Cardiac fibroblast (primary cell): ENCODE measurements at places on chromosomes 4 and X.

DNA sequence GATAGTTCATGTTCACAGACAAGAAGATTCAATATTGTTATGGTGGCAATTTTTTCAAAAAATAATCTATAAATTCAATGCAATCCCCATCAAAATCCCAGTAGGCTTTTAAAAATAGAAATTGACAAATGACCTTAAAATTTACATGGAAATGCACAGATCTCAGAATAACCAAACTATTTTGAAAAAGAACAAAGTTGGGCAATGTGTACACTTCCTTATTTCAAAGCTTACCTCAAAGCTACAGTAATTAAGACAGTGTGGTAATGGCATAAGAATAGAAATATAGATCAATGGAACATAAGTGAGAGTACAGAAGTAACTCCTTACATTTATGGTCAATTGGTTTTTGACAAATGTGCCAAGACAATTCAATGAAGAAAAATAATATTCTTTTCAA, 39.0 kb downstream of the FRMD7 start:
- no peak for DNase-seq

DNA sequence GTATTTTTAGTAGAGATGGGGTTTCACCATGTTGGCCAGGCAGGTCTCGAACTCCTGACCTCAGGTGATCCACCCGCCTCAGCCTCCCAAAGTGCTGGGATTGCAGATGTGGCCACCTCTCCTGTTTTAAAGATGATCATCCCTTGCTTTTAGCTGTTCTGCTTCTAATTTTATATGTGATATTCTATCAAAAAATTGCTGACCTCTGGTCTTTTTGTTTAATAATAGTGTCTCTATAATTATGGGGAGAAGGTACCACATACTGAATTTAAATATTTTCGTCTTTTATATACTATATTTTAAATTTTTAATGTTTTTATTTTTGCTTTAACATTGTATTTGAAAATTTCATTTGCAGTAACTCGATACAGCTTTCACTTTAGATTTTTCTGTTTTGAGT, 15.6 kb downstream of the USP9X start:
- no peak for DNase-seq

GRCh38 chr4:27807207-27807606, 946.6 kb downstream of the STIM2 start:
- no peak for DNase-seq

DNA sequence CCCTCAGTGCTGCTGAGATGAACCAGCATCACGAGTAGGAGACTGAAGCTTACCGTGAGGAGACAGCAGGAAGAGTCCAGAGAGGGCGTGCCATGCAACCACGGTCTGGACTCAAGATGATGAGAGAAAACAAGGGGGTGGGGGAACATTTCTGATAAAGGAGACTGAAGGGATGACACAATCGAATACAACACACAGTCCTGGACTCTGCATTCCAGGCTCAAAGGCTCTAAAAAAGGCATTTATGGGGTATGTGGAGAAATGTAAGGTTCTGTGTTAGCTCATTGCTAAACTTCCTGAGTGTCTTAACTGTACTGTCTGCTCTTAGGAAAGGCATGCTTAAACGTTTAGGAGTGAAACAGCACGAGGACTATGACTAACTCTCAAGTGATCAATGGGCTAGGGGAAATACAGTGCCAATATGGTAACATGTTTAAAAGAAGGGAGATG, 20.6 kb upstream of the IRAK1 start:
- DNase-seq: peak; percentile 83

- DNase-seq: no peak
Observed at GRCh38 chr4:111208970-111209369, 586.1 kb upstream of the PITX2 start.

- no peak for DNase-seq
Observed at GRCh38 chrX:13373027-13373426, 53.2 kb upstream of the ATXN3L start.

DNA sequence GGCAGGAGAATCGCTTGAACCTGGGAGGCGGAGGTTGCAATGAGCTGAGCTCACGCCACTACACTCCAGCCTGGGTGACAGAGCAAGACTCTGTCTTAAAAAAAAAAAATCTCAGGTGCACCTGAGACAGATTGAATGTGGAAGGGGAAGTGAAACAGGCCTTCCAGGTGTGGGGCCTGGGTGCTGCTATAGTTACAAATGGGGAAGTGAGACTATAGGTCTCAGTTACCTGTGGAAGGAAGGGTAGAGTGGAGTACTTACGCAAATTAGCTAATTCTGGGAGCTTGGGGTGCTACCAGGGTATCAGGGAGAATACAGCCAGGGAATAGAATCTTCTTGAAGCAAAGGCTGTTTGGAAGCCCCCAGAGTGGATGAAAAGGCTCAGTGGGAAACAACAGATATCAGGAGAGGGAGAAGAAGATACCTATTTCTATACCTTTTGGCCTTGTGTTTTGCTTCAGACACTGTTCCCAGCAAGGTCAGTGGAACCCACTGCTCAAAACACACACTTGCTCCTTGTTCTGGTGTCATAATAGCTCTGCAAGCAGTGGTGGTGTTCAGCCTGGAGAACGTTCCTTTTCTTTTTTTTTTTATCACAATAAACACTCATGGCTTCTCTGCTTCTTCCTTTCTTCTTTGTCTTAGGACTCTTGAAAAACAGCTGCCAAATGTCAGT, 7.0 kb downstream of the CD38 start:
- DNase-seq: no peak

DNA sequence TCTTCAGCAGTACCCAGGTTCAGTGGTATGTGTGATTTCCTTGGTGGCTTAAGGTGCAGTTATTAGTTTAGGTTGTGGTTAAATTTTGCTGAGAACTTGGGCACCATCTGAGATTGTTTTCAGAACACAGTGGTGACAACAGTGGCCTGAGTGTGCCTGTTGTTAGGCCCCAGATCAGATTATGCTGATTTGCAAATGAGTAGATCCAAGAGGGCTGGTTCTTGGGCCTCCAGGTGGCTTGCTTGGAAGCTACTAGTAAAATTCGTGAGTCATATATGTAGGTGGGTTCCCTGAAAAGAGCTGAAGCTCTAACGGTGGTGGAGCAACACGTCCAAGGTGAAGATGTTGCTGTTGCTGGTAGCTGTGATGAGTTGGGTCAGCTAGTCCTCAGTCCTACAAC, 2619.6 kb downstream of the PCDH7 start:
- no peak for DNase-seq

DNA sequence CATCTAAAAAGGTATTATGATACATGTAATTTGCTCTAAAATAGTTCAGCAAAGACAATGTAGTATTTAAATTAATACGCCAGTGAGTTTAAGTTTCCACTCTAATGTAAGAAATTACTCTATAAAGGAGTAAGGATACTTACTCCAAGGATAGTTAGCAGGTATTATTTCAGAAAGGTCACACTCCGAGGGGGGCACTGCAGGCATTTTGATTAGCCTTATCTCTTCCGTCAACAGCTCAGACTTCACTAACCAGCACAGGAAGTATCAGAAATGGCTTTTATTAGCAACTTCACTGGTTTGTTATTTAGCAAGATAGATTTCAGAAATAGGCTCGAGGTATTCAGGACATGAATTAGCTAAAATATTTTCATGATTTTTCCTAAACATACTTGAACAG, 127.0 kb downstream of the COX18 start:
- DNase-seq: no peak

GRCh38 chr4:126221717-126222340, 907.1 kb downstream of the FAT4 start:
- DNase-seq: no peak

DNA sequence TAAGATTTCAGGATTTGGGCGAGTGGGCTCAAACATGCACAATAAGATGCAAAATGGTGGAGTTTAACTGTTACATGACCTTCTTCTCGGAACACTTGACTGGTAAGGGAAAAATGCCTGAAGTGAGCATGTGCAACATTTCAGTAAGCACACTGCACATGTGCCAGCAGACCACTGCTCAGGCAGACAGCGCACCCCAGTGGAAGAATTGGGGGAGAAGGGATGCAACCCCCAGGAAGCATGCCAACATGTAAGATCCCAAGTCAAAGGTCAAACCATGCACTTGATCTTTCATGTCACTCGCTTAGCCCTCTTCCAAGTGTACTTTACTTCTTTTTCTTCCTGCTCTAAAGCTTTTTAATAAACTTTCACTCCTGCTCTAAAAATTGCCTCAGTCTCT, 256.3 kb downstream of the CENPC start:
- DNase-seq: no peak

DNA sequence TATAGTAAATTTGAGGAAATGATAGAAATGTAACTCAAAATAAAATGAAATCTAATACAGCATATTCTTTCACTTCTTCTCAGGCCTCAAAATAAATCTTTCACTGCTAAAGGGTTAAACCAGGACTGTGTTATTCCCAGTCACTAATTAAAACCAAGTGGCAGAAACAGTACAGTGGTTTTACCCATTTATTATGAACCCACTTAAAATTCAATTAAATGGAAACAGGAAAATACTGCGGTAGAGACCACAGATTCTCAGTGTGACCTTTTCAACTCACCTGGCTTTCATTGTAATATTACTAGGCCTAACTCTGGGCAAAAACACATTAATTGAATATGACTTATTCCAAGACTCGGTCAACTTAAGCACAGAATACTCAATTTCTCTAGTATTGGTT, 176.5 kb upstream of the DKK2 start:
- no peak for DNase-seq

- DNase-seq: peak; percentile 95
Observed at GRCh38 chr4:80237992-80238391, 28.5 kb upstream of the FGF5 start.

DNA sequence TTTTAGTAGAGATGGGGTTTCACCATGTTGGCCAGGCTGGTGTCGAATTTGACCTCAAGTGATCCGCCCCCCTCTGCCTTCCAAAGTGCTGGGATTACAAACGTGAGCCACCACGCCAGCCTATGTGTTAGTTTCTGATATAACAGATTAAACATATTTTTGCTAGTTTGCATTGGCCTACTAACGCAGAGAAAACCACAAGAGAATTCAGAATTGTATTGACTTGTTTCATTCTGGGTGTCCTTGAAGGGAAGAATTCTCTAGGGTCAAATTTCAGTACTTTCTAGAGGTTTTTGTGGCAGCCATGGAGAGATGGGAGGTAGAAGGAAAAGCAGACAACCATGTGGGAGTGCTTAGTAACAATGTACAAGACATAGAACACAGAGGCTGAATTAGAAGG, 46.1 kb upstream of the BMPR1B start:
- no peak for DNase-seq

GRCh38 chrX:46327566-46328115, 217.6 kb downstream of the ZNF674 start:
- peak; percentile 69 for DNase-seq

- no peak for DNase-seq
Observed at GRCh38 chrX:714131-714530, 83.5 kb downstream of the SHOX start.

GRCh38 chr4:111879539-111879938, 265.7 kb upstream of the FAM241A start:
- DNase-seq: no peak
